Activated naive CD4-positive, alpha-beta T cell treated with anti-CD3 and anti-CD28 coated beads, Interleukin-2, amount 50 U/mL, for 72 hours (primary cell): ENCODE measurements at places on chromosomes 6 and 20. TPM values are rescaled to one million over a fixed set of nuclear protein-coding genes. Genes with fewer than 3 reads are reported as not detected.

DNA sequence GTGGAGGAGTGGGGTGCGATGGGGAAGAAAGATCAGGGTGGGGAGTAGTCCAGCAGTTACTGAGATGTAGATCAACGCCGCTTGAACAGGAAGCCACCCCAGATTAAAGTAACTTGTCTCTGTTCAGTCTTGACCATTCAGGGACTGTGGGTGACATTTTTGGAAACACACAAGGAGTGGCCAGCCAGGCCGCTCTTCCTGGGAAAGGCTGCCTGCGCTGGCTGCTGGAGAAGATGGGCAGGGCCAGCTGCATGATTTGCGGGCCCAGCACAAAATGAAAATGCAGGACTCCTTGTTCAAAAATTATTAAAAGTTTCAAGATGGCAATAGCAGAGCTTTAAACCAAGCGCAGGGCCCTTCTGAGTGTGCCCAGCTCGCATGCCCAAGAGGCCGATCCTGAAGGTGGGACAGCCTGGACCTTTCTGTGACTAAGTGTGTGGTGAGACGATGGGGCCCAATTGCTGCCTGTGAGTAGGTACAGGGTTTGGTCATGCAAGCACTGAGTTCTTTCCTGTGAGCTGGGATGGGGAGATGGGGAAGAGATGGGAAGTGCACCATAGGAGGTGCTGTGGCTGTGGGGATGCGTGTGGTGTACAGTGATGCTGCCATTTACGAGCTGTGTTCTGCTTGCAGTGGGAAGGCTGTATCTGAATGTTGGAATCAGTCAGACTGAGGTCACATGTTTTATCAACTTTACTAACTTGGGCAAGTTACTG, 51.3 kb downstream of the DAAM2 start:
- DNase-seq = no peak

The CST3 gene
- not detected for total RNA-seq

DNA sequence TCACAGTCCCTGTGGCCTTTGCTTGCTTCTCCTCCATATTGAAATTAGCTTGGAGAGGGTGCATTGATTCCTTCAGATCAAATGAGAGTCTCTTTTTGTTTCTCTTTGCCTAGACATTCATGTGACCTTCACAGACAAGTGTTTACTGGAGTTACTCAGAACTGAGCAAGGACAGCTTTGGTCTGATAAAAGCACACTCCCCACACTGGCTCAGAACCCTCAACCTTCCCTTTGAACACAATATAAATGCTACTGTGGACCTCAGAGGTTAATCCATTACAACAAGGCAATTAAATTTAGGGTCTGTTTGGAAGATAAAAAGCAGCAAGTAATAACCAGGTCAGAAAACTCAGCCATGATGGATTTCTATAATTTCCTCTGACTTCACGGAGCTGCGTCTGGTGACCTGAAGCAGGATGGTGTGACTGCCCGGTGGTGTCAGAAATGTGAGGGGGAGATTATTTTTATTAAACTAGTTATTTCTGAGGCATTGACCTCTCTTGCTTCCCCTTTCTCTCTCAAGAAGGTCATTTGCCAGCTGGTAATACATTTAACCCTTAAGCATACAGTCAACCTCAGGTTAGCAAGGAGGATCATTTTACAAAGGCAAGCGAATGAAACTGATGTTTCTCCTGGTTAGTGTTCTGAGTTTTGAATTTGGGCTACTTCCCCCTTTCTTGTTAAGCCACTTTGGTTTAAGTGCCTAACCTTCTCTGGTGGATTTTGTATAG, 208.2 kb downstream of the CLIC5 start:
- no peak for DNase-seq

DNA sequence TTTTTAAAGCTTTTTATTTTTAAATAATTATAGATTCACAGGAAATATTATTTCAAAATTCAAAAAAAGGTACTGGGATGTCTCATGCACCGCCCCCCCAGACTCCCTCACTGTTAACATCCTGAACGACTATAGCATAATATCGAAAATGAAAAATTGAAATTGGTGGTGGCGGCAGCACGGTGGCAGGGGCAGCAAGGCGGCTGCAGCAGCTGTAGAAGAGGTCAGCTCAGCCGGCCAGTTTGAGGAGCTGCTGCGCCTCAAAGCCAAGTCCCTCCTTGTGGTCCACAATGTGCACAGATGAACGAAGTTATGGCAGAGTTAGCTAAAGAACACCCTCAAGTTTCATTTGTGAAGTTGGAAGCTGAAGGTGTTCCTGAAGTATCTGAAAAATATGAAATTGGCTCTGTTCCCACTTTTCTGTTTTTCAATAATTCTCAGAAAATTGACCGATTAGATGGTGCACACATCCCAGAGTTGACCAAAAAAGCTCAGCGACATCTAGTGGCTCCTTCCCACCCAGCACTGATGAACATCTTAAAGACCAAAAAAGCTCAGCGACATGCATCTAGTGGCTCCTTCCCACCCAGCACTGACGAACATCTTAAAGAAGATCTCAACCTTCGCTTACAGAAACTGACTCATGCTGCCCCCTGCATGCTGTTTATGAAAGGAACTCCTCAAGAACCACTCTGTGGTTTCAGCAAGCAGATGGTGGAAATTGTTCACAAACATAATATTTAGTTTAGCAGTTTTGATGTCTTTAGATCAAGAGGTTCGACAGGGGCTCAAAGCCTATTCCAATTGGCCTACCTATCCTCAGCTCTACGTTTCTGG, 100.8 kb downstream of the FAM217A start:
- DNase-seq = no peak

DNA sequence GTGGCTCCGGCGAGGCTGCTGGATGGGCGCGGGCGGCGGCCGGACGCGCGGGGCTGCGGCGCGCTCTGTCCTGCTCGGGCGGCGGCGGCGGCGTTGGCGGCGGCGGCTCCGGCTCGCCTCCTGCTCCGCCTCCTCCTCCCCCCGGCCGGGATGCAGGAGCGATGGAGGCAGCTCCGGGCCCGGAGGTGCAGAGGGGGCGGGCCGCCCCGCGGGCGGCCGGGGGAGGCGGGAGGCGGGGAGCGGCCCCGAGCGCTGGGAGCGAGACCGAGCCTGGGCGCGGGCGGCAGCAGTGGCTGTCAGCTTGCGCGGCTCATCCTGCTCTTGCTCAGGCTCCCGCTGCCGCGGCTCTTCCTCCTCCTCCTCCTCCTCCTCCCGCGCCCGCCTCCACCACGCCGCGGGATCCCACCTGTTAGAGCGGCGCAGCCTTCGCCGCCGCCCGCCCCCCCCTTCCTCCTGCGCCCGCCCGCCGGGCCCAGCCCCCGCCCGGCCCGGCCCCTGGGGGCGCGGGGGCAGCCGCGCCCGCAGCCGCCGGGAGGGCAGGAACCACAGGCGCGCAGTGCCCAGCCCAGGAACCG, at the start of gene NOL4L:
Gene NOL4L (minus strand): TSS at position 323 of the 575 bp plus-strand sequence. CDS start 443 bp downstream, outside the sequence.
- peak; percentile 42 for DNase-seq

- DNase-seq = no peak
These were observed 29.1 kb downstream of the SHLD1 start for GRCh38 chr20:5779071-5779900.

The SLC2A10 gene
- 0.06 TPM for total RNA-seq

- no peak for DNase-seq
These were observed 1015.1 kb downstream of the EPHA7 start for GRCh38 chr6:92404281-92404680.

The PLEKHG1 gene
- total RNA-seq = 2.1 TPM

The RSPO3 gene
- not detected for total RNA-seq

The MYLK4 gene
- total RNA-seq = not detected

The NT5DC1 gene
- total RNA-seq = 35.1 TPM

GRCh38 chr6:52622810-52623209, 46.0 kb upstream of the TRAM2 start:
- no peak for DNase-seq

- peak; percentile 41 for DNase-seq
These were observed 80.2 kb downstream of the GMPR start for GRCh38 chr6:16318538-16318937.

DNA sequence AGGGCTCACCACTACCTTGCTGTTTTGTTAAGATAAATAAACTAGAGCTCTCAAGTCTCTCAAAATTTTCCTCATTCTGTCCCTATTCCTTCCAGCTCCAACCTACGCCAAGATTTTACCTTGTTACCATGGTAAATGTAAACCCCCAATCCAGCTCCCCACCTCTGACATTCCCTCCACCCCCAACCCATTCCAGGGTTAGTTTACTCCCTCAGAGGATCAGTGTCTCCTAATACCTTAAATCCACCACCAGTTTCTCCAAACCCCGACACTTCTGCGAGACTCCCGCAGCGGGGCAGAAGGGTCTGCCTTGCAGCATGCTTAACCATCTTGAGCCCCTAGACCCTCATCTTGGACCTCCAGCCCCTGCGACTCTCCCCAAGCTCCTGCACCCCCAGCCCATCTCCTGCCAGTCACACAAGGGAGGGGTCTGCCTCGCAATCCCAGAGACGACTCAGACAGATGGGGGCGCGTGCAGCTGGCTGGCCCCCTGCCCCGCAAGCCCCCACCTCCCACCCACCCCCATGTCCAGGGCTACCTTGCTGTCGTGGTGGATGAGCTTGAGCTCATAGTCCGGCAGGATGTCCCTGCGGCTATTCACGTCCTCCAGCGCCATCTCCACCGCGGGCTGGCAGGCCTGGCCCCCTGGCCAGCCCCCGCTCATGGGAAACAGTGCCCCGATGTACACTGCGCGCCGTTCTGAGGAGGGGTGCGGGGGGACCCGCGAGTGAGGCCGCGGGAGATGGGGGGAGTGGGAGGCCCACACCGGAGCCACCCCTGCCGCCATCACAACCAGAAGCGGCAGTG, 5.8 kb downstream of the GABBR1 start:
- no peak for DNase-seq

- DNase-seq = no peak
These were observed 53.4 kb upstream of the TBXT start for GRCh38 chr6:166221040-166221439.

GRCh38 chr6:12294851-12295536, 4.8 kb downstream of the EDN1 start:
- no peak for DNase-seq

The SNAI1 gene
- total RNA-seq = 0.43 TPM

DNA sequence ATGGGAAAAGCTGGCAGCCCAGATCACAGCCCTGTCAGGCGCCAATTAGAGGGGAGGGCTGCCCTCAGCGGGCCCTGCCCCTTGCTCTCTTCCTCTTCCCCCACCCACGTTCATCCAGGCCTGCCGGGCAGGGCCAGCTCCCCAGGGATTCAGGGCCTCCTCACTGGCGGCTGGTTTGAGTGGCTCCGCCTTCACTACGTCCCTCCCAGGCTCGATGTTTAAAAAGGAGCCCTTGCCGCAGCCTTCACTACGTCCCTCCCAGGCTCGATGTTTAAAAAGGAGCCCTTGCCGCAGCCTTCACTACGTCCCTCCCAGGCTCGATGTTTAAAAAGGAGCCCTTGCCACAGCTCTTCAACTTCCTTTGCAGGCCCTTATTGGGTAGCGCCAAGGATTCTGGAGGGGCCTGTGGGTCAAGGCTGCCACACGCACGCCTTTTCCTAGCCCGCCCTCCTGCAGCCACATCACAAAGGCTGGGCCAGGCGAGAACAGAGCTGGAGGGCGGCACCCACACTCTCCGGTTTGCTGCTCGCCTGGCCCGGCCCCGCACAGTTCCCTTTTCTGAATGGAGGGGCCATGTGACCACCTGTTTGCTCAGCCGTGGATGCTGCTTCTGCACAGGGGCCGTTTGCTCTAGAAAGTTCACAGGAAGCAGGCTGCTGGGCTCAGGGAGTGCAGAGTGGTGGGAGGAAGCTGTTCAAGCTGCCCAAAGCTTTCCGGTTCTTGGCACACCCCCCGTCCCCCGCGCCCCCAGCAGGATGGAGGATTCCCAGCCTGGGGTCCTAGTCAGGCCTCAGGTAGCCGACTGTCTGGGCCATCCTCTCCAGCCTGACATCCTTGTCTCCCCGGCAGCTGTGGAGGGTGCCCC, 1.6 kb downstream of the SLC17A9 start:
- peak; percentile 53 for DNase-seq

- DNase-seq = no peak
These were observed 5.1 kb downstream of the TP53RK start for GRCh38 chr20:46683939-46684750.
